ENCODE measurements at places on chromosomes 12 and 14.

- no peak for DNase-seq
Measured at GRCh38 chr14:34275078-34275477, 187.0 kb downstream of the SPTSSA start.

GRCh38 chr14:87615822-87616679 is 376.9 kb downstream of the GALC start:
- no peak for DNase-seq

DNA sequence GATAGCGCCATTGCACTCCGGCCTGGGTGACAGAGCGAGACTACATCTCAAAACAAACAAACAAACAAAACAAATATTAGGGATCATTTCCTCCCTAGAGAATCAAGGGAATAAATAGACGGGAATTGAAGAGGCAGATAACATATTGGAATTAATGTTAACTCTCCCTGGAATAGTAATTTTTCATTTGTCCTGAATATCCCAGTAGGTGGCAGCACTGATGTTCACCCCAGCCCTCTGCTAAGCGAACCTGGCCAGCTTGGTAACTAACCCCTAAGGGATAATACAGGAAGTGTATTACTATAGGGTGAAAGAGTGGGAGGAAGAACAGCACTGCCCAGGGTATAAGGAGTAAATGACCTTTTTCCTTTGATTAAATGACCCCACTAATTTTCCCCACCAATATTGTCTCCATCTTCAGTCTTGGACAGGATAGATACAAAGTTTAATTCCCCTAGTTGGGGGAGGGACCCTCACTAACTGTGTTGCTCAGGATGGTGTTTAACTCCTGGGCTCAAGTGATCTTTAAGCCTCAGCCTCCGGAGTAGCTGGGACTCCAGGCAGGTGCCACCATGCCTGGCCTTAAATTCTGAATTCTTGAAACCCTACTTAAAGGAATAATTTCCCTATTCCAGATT is 40.5 kb downstream of the SLC2A14 start:
- DNase-seq, result no peak

DNA sequence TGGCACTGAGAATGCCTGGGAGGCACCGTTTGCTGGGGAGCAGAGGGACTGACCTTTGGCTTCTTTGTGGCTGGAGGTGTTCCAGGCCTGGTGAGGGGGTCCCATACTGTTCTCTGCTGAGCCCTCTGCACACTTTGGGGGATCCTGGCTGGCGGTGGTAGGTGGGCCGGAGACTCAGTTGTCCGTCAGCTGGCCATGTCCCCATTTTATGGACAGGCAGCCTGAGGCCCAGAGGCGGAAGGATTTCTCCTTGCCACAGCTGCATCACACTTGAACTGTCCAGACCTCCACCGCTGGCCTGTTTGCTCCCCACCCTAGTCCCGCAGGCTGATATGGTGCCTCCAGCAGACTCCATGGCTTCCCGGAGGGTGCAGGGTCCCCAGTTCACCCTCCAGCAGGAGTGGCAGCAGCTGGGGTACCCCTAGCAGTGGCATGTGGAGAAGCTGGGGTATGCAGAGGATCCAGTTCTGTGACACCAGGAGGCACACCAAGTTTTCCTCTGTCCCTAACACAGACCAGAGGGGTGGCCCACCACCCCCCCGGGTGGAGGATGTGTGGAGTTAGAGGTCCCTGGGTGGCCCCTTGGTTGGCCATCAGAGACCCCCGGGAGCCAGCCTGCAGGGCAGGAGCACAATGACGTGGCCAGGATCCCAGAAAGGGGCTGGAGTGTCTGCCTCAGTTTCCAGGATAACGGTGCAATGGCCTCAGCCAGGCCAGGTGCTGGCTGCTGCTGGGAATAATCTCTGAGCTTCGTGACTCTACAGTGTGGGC is 14.8 kb downstream of the SLC25A29 start:
- DNase-seq, result no peak

DNA sequence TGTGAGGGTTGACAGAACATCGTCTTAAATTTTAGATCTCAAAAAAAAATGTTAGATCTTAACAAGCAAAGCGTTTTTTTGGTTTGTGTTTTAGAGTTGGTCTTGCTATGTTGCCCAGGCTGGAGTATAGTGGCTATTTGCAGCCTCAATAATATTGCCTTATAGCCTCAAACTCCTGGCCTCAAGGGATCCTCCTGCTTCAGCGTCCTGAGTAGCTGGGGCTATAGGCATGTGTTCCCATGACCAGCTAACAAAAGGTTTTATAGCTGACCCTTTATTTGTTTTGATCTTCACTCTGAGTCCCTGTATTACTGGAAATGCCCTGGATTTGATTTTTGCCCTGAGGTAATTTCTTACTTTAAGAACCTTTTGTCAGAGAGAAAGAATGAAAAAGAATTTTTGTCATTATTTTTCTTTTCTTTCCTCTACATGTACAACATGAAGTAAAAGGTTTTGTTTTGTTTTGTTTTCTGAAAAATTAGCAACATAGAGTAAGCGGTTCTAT is 5.2 kb downstream of the INHBC start:
- no peak for DNase-seq

DNA sequence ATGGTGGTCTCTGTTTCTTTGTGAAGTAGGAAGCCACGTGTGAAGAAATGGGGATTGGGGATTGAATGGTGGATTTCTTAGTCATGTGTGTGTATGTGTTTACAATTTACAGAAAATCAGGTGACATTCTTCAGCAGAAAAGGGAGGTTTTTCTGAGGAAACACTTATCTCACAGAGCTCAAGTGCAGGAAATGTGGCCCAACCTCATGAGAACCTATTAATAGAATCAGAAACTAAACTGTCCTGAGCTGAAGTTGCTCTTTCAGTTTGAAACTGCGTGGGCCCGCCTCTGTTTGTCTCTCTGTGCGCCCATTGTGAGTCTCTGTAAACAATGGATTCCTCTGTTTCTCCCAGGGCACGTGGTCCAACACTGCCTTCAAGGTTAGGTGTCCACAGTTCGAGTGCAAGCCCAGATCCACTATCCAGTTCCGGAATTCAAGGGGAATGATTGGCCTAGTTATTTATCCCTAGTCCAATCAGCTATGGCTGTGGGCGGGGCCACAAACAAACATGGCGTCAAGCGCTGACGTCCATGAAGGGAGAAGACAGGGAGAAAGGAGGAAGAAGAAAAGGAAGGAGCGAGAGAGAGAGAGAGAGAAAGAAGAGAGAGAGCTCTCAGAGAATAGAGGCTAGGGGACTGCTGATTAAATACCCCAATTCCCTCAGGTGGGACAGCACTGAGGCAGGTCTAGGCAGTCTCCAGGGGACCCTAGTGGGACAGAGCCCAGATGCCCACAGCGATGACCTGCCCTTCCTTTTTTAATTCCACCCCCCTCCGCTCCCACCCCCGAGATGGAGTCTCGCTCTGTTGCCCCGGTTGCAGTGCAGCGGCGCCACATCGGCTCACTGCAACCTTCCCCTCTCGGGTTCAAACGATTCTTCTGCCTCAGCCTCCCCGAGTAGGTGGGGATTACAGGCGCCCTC is 31.4 kb upstream of the C12orf76 start:
- DNase-seq, result peak; percentile 46

DNA sequence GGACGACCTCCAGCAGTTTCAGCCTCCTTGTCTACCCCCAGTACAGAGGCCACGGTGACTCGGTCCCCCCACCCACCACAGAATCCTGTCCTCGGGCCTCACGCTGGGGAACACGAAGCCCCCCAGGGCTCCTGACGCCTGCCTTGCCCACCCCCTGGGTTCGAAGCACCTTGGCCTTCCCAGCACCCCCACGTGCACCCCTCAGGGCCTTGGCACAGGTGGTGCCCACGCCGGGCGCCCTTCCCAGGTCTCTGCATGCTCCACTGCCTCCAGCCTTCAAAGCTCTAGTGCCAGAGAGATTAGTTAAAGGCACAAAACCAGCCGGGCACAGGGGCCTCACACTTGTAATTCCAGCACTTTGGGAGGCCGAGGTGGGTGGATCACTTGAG is 61.8 kb downstream of the NOC4L start:
- DNase-seq, result no peak

DNA sequence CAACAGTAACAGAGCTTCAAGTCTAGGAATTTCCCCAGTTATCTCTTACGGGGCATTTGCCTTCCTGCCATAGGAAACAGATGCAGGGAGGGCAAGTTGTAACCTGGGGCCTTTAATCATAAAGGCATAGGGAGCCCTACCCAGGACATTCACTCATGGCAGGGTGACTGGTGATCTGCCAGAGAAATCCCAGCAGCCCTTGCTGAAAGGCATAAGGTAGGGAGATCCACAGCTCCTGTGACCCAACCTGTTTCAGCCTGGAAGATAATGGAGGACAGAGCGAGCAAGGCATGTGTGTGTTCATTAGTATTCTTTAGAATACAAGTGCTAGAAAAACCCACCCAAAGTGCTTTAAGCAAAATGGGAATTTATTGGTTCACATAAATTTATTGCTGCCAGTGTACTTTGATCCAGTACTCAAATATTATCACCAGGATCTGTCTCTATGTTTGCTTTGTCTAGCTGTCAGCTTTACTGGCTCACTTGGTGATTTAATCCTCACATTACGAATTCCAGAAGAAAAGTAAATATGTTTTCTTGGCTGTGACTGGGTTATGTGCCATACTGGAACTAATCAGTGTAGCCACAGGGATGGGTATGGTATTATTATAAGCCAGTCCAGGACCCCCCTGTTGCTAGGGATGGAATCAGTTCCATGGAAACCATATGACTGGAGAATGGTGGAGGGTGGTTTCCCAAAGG is 21.1 kb upstream of the AKAP6 start:
- DNase-seq, result no peak

DNA sequence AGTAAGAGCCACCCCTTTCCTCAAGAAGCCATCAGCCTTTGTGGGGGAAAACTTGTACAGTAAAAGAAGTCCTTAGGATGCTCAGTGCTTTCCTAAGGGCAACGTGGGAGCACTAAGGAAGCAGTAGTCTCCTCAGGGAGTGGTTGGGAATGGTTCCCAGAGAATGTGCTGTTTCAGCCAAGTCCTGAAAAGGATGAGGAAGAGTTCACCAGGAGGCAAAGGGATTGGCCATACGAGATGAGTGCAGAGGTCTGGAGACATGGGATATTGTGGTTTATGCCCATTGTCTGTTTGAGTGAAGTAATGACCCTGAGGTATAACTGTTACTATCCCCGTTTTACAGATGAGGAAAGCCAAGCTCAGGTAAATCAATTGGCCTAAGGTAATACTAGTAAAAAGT is 86.0 kb upstream of the ATF1 start:
- no peak for DNase-seq

GRCh38 chr14:90514015-90514398 is 117.2 kb downstream of the CALM1 start:
- no peak for DNase-seq

GRCh38 chr12:48024735-48025134 is 20.5 kb upstream of the COL2A1 start:
- no peak for DNase-seq

GRCh38 chr12:5364036-5364770 is 67.7 kb upstream of the NTF3 start:
- no peak for DNase-seq

- no peak for DNase-seq
Measured at GRCh38 chr12:89087149-89087825, 265.0 kb downstream of the DUSP6 start.

DNA sequence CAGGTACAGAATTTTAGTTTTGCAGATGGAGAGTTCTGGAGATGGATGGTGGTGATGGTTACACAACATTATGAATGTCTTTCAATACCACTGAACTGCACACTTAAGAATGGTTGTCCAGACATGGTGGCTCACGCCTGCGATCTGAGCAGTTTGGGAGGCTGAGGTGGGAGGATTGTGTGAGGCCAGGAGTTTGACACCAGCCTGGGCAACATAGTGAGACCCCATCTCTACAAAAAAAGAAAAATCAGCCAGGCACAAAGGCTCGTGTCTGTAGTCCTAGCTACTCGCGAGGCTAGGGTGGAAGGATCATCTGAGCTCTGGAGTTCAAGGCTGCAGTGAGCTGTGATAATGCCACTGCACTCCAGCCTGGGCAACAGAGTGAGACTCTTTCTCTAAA is 8.1 kb upstream of the USP30 start:
- no peak for DNase-seq

DNA sequence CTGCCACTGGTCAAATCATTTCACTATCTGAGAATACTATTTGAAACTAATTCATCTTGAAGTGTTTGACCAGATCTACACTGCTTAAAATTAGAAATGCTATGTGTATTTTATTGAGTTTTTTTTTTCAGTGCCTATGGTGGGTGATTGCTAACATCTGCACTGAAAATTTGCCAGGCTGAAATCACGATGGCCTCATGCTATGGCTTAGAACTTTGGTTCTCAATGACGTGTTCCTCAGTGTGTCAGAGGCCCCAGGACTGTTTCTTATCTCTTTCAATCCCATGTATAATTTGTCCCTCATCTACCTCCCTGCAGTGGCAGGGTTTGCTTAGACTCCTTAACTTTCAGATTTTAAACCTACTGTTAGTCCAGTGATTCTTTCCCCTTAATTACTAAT is 36.2 kb upstream of the NKX2-8 start:
- no peak for DNase-seq

GRCh38 chr12:43988838-43989560 is 153.1 kb downstream of the TMEM117 start:
- no peak for DNase-seq

- DNase-seq, result no peak
Measured at GRCh38 chr12:93125126-93125525, 196.0 kb upstream of the EEA1 start.

GRCh38 chr14:73007835-73008234 is 19.1 kb downstream of the ZFYVE1 start:
- no peak for DNase-seq

DNA sequence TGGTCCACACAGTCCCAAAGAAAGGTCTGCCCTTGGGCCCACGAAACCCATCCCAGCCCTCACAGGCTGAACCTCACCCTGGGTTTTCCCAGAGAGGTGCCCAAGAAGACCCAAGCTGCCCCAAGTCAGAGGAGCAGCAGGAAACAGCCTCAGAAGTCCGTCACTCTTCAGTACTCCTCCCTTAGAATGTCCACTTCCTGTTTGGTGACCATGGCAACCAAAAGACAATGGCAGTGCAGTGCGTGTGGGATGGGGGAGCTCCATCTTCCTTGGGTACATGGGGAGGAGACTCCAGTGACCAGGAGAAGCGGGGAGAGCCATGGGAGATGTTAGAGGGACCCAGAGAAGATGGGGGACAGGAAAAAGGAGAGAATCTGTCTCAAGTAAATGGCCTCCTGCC is 11.3 kb downstream of the SELPLG start:
- DNase-seq, result no peak

GRCh38 chr14:78746086-78746595 is 576.0 kb downstream of the NRXN3 start:
- DNase-seq, result no peak

GRCh38 chr14:69612014-69612782 is 802 bp downstream of the SUSD6 start:
- DNase-seq, result no peak
